Naive thymus-derived CD8-positive, alpha-beta T cell (primary cell): ENCODE measurements at places on chromosomes 1 and 21.

- DNase-seq: no peak
Observed at GRCh38 chr1:164183854-164184635, 374.9 kb upstream of the PBX1 start.

DNA sequence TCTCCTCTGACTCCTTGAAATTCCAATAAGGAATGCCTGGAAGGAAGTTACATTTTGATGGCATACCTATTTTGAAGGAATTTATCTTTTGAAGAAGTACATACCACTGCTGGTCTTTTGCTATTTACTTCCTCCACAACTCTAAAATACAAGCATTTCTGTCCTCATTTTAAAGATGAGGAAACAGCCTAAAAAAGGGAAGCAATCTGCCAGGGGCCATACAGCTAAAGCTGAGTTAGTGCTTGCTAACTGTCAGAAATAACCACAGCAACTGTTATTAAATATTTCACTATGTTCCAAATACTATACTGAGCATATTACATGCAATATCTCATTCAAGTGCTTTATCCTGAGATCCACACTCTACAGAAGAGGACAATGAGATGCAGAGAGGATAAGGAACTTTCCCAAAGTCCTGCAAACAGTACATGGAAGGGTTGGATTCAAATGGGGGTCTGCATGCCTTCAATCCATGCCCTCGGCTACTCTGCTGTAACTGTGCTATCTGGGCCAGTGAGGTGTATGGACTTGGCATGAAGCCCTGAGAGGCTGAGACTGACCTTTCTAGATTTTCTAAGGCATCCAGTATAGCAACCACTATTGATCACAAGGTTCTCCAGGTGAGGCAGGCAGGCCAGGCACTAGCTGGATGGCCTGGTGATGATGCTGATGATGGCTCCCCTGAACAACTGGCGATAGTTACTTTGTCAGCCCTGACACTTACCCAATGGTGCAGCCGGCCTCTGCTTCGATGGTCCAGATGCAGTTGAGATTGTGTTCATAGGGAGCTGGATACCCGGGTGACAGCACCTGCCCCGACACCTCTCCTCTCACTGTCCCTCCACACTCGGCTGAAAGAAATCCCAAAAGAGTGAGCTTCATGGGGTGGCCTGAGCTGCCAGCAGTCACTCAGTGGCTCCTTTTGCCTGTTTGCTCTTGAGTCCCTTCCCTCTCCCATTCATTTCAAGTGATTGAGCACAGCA, 171.4 kb upstream of the HMGB4 start:
- DNase-seq: no peak

DNA sequence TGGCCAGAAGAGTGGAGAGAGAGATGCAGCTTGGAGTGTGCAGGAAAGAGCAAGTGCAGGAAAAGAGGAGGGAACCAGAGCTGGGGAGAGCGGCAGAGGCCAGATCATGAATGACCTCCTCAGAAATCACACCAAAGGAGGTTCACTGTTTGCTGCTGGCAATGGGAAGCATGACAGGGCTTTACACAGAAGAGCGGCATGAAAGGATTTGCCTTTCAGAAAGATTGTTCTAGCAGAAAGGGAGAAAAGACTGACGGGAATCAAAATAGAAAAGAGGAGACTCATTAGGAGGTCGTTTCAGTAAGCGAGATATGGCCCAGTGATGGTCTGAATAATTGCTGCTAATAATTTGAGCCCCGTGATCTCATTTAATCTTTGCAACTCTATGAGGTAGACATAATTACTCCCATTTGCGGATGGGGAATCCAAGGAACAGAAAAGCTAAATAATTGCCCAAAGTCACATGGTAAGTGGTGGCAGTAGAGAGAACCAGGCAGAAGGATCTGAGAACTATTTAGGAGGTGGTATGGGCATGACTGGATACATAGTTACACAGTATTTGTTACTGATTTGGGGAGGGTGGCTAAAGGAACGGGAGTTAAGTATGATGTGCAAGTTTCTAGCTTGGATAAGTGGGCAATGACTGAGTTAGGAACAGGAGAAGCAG, 12.5 kb upstream of the HNRNPR start:
- no peak for DNase-seq

DNA sequence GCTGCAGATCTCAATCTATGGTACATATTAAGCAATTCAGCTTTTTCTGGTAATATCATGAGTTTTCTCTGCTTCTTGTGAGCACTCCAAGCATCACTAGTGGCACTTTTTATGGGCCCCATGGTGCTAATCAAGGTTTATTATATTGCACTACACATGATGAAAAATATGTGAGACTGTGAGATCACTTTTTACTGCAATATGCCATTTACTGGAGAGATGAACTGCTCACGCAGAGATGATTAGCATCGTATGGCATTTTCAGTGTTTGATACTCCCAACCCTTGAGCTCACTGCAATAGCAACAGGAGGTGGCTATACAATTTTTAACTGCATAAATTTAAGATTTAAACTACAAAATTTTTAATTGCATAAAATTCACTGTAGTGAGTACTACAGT, 8.7 kb upstream of the KCNK1 start:
- no peak for DNase-seq

DNA sequence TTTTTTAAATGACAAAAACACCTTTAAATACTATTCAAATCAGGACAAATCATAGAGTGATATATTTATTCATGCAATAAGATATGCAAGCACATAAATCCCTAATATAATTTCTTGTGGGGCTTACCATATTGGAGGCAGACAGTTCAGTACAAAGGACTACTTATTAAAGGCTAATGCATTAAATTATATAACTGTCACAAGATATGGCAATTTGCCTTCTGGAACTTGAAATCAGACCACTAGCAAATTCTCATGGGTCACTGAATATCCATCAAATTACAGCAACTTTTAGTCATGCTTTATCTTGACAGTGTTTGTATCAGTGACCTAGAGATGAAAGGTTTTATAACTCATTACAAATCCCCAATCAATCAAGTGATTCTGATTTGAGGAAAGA, 54.1 kb upstream of the NCAM2 start:
- DNase-seq: no peak

GRCh38 chr1:203038217-203038741, 12.0 kb downstream of the PPFIA4 start:
- no peak for DNase-seq

DNA sequence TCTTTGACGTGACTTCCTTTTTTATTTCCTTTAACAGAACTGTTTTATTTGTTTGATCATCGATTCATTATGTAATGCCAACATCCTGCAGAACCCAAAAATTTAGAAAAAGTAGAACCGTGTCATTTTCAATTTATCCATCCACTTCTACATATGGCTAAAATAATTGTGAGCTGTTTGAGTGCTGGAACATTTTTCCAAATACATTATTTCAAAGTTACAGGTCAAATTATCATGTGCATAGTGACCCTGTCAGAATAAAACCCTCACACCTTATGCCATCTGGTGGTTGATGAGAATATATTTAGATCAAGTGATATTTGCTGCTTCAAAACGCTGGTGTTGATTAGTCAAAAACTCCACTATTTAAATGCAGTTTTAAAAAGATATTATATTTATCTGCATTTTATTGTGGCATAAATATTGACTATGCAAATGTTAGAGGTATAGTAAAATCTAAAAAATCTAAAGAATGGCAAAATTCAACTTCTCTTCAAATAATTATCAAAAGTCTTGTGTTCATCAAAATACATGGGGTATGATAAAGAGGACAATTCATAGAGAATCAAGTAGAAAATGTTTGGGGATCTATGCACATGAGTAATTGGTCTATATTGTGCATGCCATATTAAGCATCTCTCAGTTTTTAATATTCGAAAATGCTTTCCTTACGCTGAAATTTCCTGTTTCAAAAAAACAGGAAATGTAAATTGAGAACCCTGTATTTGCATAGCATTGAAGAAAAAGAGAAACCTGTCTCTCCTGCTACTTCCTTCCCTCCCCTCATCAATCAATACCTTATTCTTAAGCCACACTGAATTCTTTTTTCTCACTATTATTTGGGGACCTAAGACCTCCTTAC, 39.7 kb downstream of the UBE2U start:
- DNase-seq: no peak

- DNase-seq: no peak
Observed at GRCh38 chr1:166902279-166902678, 26.2 kb upstream of the TADA1 start.
